ENCODE measurements at places on chromosomes 7 and 10.

DNA sequence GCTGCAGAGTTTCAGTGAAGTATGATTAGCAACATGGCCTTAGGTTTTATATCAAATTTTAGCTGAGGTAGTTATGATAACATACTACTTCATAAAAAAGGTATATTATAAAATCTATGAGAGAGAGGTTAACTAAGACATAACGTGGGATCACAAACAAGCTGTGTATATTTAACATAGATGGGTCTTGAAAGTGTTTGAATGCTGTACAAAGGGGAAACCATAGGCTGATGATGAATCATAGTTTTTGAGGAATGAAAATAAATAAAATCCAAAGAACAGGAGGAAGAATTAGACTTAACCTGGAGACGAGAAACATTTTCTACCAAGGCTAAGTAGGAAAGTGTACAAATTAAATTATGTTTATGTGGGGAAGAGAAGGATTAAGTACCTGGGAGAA lies 119.0 kb downstream of the GNAI1 start:
- DNase-seq = no peak

DNA sequence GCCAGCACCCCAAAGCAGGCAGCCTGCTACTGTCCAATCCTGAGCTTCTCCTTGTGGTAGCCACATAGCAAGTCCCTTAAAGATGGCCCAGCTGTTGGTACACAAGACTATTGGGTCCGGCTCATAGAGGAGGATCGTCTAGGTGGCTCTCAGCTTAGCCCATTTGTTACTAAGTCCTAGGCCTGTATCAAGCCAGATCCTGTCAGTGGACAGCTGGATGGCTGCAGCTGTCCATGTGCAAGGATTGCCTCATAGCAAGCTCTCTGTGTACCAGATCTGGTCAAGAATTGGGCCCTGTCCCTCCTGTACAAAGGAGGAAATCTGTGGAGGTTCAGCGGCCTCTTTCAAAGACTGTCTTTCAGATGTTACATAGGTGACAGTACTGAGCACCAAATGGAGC lies 12.2 kb upstream of the TMEM168 start:
- no peak for DNase-seq

GRCh38 chr7:44693641-44694313 lies 54.9 kb upstream of the ZMIZ2 start:
- no peak for DNase-seq

DNA sequence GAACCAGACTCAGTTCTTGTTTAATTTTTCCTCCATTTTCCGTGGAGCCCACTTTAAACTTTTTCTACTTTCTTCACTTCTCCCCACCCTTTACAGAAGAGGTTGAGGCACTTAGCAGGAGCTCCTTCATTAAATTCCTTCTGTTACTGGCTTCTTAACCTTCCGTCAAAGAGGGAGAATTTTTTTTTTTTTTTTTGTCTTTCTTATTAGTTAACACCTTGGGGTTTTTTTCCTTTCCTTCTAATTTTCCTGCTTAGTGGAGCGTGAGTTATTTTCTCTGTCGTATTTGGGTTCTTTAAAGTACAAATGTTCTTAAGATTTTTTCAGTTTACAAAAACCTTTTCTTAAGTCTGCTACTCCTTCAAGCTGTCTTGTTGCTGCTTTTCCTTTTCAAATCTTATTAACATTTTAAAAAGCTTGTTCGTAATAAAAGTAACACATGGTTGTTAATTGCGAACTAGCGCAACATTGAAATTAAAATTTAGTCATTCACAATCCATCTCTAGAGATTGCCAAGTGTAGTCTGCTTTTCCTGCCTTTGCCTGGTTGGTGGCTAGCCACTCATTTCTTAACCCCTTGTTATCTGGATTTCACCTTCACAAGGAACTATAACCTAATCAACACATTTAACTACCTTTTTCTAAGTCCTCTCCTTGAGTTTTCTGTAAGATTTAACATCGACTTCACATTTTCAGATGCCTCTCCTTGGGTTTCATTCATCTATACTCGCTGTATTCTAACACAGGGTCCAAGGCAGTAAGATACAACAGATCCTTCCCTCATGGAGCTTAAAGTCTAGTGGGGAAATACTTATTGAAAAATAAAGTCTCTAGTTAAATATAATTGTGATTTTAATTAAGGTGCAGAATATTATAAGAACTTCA lies 2.0 kb downstream of the BMPR1A start:
- DNase-seq = peak; percentile 31

- no peak for DNase-seq
Observed at GRCh38 chr10:83995738-83996331, 143.5 kb upstream of the GHITM start.

- DNase-seq = no peak
Observed at GRCh38 chr7:16818732-16819131, 13.9 kb upstream of the AGR2 start.

DNA sequence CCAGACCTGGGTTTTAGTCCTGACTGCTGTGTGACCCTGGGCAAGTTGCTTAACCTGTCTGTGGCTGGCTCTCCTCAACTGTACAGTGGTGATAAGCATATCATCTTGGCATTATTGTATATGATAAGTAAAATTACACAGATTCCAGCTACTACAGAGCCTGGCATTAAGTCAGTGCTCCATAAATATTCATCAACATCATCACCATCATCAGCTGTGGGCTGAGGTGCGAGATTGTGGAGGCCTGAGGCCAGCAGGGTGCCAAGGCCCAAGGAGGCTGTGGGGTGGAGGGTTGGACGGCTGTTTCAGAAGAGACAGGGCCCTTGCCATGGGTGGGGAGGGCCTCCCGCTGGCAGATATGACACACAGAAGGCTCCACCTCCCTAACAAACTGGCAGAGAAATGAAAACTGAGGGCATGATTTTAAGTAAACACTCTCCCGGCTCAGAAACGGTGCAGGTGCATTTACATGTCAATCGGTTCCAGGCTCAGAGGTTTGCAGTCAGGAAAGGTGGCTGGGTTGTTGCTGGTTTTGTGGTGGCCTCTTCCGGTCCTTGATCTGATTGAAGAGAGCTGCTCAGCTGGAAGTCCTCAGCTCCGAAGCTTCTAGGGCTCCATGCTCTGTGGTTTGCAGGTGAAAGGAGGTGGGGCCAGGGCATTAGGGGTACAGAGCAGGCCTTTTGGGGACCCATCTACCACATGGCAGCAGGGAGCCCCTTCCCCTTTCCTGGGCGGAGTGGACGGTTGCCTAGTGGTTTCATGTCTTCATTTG lies 10.2 kb downstream of the CRYGN start:
- peak; percentile 49 for DNase-seq

DNA sequence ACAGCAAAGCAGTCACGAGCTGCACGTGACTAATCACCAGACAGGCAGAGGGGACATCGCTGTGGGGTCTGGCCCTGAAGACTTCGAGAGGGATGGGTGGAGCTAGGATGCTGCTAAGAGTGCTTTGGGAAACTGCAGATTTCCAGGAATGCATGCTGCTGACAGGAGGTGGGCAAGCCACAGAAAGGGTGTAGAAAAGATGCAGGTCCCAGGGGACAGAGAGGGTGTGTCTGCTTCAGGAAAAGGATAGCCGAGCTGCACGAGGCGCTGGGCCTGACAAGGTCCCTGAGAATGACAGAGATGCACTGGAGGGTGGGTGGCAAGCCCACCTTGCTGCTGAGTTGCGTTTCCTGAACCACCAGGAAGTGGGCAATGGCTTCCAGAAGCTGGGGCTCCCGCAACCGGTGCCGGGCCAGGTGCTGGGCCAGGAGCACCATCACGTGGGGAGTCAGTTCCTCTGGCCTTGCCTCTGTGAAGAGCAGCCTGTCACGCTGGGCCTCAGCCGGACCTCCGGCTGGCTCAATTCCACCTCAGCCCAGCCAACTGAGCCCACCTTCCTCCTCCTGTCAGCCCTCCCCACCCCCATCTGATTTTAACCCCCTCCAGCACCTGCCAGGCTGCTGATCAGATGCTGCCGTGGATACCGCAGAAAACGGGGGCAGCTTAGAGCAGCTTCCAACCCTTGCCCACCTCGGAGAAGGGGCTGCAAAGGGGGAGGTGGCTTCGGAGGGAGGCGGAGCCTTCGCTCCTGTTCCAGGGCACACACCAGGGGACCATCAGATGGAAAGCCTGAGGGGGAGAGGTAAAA lies 2.2 kb downstream of the FASTK start:
- DNase-seq = no peak
